ENCODE measurements at places on chromosomes 2 and 18.

GRCh38 chr18:69622184-69622583 is 221.5 kb downstream of the DOK6 start:
- DNase-seq = no peak

DNA sequence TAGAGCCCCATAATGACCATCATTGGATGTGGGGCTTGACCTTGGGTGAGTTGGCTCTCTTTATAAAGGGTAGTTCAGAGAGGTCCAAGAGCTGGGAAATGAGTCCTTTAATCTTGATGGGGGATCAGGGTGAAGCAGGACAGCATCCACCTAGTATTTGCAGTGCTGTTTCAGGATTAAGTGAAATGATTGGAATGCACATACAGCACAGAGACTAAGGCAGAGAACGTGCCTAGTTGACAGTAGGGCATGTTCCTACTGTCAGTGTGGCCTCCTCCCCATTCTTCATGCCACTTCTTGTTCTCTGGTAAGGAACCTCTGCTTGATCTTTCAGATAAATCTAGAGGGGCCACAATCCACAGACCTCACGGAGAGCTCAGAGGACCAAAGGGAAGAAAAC is 78.9 kb downstream of the TRIM43 start:
- DNase-seq = no peak

DNA sequence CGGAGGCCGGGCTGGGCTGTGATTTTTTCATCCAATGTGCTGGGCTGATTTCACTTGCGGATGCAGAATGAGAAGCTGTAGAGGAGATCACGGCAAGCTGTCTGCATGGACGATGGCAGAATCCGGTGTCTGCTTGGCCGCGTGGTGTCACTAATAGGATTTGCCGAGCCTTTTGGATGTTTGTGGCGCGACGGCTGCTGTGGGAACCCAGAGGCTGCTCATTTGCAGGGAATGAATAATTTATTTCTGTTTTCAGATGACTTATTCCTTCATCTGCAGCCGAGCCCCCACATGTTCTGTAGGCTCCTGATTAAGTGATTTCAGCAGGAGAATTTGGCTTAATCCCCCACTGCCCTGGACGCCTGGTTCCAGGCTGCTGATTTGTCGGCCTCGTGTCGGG is 62.6 kb downstream of the ODC1 start:
- no peak for DNase-seq

- no peak for DNase-seq
These were observed 158.6 kb upstream of the STK17B start for GRCh38 chr2:196329959-196330358.

DNA sequence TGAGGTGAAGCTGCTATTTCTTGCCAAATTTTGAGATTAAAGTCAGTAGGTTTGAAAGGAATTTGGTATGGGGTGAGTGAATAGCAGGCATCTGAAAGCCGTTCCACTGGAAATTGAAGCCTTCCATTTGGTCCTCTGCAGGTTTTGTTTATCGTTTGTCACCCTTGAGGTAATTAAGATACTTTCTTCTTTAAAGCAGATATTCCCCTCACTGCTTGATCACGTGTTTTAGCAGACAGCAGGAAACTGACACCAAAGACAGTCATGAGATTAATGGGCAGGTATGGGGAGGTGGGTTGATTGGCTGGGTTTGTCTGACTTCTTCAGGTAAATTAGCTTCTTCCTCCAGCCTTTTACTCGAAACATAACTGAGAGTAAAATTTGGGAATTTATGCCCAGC is 10.7 kb downstream of the LPIN1 start:
- DNase-seq = no peak

DNA sequence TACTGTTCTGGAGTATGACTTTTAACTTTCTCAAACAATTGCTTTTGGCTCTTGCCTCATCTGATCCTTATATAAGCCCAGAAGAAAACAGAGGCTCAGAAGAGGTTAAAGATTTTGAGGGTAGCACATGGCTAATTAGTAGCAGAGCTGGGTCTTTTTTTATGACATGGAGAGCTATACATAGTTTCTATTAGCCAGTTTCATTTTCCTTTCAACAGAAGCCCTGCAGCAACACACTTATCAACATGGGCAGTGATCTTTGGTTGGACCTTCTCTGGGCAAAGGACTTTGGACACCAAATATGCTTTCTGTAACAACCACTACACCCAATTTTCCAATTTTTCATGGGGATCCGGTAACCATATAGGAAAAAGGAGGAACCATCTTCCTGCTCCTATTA is 64.9 kb downstream of the NCKAP5 start:
- no peak for DNase-seq

DNA sequence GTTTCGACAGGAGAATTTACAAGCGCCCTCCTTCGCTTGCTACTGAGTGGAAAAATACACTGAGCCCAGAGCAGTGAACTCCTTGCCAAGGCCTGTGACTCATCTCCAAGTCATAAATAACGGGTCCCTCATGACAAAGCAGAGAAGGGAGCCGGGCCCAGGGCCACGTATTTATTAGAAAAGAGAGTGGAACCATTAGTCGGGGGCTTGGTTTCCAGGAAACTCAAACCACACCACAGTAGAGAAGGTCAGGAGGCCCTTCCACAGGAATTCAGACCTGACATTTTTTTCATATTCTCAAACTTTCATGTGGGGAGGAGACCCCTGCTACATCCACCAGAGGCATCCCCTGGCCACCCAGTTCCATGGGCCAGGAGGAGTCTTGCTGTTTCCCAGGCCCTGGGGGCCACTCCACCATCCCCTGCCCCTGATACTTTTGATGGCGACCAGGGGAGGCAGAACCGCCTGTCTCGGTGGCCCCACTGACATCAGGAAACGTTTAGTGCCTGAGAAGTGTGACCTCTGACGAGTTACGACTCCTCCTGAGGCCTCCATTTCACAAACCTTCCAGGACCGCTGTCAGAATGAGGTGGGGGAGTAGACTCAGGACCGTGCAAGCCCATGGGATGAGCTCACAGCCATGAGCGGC is 289.7 kb downstream of the DYSF start:
- peak; percentile 86 for DNase-seq

- no peak for DNase-seq
These were observed 640.4 kb downstream of the NR4A2 start for GRCh38 chr2:155692106-155692505.

DNA sequence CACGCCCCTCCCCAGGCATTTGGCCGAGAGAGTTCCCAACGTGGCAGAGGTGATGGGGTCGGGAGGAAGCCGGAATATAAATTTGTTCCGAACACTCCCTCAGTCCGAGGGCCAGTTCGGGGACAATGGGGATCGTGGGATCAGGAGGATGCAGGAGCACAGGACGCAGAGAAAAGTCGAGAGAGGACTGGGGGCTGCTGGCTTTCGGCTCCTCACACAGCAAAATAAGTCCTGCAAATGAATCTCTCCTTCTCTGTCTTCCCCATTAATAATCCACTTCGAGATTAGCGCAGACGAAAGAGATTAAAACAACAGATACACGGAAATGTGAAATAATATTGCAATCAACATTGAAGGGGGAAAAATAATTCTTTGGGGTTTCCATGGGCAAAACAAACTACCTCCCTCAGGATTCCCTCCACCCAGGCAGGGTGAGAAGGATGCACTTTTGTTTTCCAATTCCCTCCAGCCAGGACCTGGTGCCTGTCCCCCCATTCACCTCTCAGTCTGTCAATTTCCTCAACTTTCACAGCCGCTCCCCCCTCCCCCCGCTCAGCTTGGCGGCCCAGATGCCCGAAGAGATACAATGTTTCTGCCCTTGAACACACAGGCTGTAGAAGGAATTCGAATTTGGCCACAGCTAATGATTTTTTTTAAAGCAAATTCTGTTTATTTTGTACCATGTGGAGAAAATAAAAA is 3.1 kb upstream of the ZEB2 start:
- no peak for DNase-seq

- DNase-seq = no peak
These were observed 70.8 kb downstream of the QPCT start for GRCh38 chr2:37415128-37415820.

DNA sequence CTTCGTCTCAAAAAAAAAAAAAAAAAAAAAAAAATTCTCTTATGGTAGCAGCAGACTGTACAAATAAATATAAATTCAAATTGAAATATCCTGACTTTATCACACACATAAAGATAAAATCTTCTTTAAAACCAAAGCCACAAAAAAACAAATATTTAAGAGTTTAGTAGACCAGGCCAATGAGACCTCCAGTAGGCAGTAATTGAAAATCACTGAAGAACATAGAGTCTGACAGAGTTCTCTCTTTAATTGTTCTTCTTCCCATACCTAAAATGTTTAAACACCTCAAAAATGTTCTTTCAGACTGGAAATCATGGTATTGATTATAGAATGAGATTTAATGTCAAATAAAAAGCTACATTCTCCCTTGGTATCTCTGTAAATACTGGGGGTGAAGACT is 20.8 kb downstream of the PRPF40A start:
- DNase-seq = no peak

GRCh38 chr2:168642873-168643272 is 159.6 kb upstream of the NOSTRIN start:
- DNase-seq = no peak

- no peak for DNase-seq
These were observed 992.7 kb downstream of the TMEM182 start for GRCh38 chr2:103754530-103754929.

DNA sequence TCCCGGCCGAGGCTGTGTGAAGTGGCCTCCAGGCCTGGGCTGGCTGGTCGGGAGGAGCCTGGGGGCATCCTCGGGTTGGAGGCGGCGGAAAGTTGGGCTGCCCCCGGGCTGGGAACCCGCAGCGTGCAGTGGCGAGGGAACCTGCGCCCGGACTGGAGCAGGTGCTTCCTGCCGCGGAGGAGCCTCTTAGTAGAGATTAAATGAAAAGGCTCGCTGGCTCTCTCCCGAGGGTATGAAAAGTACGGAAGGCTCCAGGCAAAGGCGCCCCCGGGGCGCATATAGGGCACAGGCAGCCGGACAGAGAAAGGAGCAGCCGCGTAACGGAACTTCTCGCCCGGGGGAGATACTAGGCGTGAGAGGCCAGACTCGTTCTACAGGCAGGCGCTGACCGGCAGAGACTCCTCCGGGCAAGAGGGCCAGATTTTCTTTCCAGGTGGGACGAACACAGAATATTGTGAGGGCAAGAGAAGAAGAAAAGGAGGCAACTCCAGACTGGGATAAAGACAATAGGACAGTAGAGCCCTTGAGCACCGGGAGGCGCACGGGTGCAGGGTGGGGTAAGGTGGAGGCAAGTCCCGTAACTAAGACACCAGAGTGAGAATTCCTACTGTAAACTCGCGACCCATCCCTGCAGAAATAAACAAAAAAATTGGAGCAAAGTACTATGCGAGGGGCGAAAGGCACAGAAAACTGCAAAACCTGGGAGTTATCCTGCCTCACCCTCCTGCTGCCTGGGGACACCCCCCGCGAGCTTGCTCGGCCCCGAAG is 816 bp downstream of the CDH2 start:
- no peak for DNase-seq

DNA sequence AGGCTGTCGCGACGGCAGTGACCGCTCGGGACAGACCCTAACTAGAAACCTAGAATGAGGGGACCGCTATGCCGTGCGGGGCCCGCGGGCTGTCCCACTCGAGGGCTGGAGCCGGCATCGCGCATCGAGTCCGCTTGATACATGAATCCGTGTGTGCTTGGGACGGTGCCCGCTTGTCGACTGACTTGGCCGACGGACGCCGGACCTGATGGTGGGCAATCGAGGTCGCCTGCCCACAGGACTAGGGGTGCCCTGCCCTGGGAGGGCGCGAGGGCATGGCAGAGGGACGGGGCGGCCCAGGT is 749 bp upstream of the PTMA start:
- no peak for DNase-seq

DNA sequence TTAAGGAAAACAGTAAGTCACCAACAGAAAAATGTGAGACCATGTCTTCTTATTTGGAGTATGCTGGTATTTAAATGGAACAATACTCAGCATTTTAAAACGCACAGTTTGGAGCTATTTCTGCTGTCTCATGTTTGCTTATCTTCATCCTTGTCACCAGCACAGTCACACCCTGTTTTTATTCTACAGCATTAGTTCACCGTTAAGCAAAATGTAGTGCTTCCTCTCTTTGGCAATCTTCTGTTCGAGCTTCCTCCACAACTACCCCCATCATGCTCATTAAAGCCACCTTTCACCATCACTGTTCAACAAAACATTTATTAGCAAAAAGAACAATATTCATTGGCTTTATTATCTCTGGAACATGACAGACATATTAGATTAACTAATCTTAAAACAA is 64.0 kb downstream of the SLC40A1 start:
- no peak for DNase-seq

DNA sequence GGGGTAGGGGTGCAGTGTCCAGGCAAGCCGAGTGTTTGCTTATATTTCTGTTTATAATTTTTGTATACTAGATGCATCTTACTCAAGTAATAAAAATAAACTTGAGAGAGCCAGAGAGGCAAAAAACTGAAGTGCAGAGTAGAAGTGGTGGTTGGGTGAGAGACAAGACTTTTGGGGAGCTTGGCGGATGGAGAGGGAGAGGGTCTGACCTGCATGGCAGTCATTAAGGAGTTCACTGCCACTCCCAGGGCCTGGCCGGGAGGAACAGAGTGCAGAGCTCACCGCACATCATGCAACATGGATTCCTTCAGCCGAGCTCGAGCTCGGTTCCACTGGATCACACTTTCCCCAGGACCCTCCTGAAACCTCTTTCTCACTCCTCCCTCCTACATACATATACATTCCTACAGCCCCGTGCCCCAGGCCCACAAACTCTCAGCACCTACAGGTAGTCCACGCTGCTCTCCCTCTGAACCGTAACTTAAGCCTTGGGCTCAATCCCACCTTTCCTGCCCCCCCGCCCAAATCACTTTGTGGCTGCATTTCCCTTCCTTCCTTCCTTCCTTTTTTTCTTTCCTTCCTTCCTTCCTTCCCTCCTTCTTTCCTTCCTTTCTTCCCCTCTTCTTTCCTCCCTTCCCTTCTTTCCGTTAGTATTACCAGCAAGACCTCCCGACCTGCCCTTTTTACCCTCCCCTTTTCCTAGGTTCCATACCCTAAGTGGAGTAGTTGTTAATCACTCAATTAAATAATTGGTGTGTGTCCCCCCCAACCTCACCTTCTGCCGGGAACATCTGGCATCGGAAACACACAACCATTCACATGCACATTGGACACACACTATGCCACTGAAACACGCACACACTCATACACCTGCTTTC is 37.1 kb upstream of the ATP6V1B1 start:
- peak; percentile 43 for DNase-seq

- no peak for DNase-seq
These were observed 97.6 kb downstream of the MAPRE2 start for GRCh38 chr18:35138773-35139172.

- DNase-seq = no peak
These were observed 22.6 kb downstream of the MRPL44 start for GRCh38 chr2:223979730-223980396.

- no peak for DNase-seq
These were observed 70.0 kb upstream of the PPP1CB start for GRCh38 chr2:28681606-28682005.

- no peak for DNase-seq
These were observed 5.2 kb downstream of the PNKD start for GRCh38 chr2:218275371-218276072.
